ENCODE measurements at places on chromosomes 1 and 21.

DNA sequence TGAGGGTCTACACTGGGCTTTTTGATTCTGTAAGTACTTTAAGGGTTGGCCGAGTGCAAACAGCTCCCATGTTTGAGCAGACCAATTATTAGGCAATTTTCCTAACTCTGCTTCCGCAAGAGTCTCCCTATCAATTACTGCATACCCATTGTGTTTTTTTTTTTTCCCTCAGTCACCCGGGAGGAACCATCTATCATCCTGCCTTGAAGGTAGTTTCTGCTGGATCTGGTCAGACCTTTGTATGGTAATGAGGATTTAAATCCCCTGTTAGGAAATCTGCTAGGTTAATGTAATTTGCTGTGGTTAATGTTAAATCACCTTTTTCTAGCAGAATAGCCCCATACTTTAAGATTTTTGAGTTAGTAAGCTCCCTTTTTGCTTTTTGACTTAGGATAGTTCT, 40.8 kb upstream of the WARS2 start:
- DNase-seq, result no peak

DNA sequence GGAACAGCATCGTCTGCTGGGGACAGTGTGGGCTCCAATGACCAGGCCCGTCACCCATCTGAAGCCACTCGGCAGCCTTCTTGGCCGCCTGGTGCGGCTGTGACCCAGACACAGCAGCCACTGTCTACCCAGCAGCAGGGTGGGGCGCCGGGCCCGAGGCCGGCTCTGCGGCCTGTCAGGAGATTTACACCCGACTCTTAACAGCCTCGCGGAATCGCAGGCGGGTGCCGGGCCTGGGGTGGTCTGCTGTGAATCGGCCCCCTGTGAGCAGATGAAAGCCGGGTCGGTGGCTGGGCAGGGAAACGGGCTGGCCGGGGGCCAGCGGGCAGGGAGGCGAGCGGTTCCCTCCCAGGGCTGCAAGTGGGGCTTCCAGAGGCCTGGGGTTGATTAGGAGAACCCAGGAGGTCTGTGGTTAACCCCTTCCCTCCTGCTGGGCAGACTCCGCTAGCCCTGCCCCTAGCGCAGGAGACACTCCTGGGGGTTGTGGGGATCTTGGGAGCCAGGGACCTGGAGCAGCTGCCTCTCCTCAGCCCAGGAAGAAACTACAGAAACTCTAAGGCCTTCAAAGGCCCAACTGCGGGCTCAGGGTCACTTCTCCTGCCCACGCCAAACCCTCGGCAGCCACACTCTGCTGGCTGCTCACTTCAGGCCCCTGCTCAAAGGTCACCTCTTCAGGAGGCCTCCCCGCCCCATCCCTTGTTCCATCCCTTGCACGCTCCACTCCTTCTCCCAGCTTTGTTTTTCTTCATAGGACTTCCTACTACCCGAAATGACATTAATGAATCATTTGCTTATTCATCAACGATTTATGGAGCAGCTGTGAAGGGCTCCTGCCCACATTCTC, 15.6 kb downstream of the RUNX3 start:
- peak; percentile 54 for DNase-seq

DNA sequence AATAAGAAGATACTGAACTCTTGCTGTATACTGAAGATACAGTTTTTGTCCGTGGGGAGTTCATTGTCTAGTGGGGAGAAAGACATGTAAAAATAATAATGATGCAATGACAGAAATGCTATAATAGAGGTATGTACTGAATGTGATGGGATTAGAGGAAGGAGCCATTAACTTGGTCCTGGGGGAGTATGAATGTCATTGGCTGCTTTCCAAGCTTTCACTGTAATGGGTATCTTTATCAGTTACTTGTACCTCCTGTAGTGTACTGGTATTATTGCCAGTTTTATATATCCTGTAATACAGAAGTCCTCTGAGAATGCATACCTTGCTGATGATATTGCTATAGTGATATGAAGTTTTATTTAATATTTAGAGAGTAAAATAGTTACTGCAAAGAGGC, 7.4 kb downstream of the BTBD8 start:
- DNase-seq, result no peak

DNA sequence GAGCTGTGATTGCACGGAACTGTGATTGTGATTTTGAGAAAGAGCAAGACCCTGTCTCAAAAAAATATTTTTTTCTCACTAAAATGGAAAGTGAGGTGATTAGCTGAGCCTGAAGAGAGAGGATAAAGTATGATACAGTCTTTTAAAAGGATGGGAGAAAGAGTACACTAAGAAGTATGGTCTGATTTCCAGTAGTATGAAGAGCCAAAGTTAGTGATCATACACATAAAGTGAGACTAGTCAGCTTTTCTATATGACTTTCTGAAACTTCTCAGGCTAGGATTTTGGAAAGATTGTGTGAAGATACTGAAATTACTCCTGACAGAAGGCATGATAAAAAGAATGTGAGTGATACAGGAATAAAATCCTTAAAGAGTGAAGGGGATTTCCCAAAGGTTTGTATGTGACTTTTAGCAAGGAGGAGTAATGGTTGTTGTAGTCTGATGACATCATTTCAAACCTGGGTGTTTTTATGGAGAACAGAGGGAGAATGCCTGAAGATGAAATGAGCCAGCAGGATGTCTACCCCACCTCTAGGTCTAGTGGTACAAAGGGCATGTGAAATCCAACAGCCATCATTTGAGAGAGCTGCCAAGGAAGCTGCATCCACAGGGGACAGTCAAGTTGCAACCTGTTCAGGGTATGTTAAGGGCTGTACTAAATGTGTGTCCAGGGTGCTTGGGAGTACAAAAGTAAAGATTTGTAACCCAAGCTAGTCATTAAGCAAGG, 157.7 kb downstream of the PIK3R3 start:
- DNase-seq, result no peak

DNA sequence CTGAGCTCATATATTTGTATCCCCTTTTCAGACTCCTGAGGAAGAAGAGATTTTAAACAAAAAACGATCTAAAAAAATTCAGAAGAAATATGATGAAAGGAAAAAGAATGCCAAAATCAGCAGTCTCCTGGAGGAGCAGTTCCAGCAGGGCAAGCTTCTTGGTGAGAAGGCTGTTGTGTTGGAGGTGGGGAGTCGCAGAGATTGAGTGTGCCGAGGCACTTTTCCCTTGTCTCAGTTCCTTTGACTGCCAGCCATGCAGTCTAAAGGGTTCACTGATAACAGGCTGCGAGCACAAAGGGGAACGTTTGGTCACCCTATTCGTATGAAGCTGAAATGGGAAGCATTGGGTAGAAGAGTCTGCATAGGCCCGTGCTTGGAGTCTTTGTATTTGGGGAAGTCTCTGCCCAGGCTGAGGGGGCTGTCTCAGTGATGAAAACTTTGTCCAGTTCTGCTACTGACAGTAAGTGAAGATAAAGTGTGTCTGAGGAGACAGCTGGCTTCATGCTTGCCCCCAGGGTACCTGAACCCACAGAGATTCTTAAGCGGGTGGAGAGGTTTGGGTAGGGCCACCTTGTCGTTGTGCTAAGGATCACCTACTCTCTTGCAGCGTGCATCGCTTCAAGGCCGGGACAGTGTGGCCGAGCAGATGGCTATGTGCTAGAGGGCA, 2.8 kb downstream of the RPS8 start:
- DNase-seq, result no peak

- DNase-seq, result no peak
Measured at GRCh38 chr1:203643213-203644045, 16.8 kb downstream of the ATP2B4 start.

GRCh38 chr1:42417166-42417565, 36.6 kb downstream of the RIMKLA start:
- DNase-seq, result no peak

DNA sequence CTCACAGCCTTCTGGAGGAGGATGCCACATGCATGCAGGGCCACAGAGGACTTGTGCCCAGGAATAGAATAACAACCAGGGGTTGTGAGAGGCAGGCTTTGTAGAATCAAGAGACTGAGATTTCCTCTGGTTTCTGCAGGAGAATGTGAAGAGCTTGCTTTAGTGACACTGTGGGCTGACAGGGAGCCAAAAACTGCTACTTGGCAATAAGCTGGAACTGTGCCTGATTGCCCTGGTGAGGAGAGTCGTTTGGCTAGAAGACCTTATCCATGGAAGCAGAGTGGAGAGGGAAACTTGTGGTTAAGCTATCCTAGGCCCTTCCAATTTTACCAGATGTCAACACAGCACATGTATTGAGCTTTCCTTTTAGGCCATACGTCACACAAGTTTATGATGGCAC, 902.1 kb downstream of the MRPL39 start:
- DNase-seq, result no peak

GRCh38 chr1:21216835-21217811, 40.4 kb upstream of the EIF4G3 start:
- DNase-seq, result no peak

Measured in GM04504 (cell line).